ENCODE measurements at places on chromosomes 6 and 20.

DNA sequence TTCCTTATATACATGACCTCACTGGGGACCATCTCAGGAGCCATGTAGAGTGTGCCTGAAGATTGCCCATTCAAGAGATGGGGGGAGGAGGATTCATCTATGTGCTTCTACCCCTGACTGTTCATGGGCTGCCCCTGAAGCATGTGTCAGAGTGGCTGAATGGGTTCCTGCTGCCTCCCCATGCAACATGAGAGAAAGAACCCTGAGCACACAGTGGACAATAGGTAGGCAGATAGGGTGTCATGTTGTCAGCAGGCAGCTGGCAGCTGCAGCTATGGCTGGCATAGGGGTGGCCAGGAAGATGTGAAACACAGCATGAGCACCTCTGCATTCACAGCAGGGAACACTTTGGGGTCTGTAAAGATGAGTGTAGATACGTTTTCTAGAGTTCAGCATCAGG is 208.4 kb upstream of the CNR1 start:
- DNase-seq, result no peak

- DNase-seq, result no peak
Observed at GRCh38 chr20:36472637-36473090, 68.7 kb upstream of the MYL9 start.

DNA sequence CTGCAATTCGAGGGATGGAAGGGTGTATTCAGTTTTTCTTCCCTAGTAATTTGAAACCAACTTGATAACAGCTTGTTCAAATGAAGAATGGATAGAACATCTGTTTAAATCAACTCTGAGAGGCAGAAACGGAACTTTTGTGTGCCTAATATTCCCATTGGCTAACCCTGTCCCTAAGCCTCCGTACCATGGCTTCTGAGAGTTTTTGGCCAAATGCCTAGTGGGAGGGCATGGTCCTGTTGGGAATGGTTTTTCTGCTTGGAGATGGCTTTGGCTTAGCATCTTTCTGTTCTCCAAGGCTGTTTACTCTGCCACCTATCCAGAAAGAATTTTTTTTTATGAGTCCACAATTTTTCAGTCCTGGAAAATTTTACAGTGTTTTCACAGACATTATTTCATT is 126.7 kb upstream of the MLIP start:
- DNase-seq, result peak; percentile 19

GRCh38 chr20:41133709-41134361 is 3.5 kb upstream of the PLCG1 start:
- DNase-seq, result no peak

DNA sequence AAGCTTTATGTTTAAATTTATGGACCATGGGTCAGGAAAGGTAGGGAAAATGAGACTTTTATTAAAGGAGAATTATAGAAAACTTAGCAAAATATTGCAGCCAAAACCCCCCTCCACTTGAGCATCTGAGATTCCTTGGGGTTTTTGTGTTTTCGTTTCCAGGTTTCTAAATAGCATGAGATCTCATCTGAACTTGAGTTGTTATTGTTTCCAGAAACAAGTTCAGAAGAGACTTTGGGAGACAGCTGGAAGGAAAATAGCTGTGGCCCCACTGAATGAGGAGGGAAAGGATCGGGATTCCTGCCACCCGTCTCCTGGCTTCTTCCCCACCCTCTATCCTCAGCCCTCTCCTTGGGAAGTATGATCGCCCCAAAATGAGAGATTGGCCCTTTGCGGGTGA is 75.5 kb downstream of the TBC1D7 start:
- DNase-seq, result no peak

DNA sequence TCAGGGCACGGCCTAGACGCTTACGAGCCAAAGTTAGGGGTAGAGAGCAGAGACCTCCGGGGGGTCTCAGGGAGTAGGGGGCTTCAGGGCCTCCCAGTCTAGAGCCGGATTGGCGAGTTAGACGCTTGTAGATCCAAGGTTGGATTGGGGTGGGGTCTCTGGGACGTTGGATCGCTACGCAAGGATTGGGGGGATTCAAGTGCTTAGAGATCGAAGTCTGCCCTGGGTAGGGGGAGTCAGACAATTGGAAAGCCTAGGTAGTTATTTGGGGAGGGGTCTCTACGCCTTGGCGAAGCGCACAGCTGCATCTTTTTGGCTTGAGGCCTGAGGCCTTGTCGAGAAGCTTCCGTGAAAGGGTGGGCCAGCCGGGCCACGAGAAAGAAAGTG is 469 bp downstream of the STX16 start:
- no peak for DNase-seq

DNA sequence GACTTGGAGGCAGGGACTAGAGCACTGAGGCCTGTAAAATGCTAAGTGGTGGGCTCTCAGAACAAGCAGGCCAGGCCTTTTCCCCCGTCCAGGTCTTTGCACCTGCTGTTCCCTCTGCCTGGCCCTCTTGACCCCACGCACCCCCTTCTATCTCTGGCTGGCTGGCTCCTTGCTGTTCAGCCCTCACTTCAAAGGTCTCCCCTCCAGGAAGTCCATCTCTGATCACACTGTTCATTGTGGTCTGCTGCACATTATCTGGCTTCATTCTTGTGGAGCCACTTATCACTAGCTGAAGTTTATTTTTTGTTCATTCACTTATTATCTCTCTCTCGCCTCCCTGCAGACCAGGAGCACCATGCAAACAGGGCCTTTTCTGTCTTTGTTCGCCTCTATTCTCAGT is 24.5 kb downstream of the SLC13A3 start:
- no peak for DNase-seq
